ENCODE measurements at places on chromosomes 12 and 14.

DNA sequence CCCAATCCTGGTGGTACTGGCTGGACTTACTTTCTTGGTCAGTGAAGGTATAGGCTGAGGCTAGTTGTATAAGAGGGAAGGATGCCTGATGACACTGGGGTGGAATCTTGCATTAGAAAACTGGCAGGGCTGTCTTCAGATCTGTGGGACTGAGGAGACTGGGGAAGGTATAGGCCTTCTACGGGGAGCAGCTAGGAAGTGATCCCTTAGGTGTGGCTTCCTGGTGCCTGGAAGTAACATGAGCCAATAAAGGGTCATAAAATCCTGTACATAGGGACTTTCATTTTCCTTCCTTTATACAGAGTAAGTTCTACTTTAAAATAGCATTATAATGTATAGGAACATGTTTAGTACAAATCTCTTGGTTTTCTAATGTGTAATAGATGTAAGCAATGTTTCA is 716.8 kb downstream of the LRFN5 start:
- DNase-seq: no peak

DNA sequence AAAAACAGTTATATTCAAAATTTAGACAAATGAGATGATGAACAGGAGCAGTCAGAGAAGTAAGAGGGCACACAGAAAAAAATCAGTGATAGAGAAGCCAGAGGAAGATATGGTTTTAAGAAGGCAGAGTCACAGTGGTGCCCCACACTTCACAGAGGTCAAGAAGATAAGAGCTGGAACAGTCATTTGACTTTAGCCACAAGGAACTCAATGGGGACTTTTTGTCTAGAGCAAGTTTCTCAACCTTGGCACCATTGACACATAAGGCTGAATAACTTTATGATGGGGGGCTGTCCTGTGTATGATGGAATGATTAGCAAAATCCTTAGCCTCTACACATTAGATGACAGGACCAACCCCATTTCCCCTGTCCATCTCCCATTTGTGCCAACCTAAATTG is 172.8 kb upstream of the PLEKHG7 start:
- DNase-seq: no peak

DNA sequence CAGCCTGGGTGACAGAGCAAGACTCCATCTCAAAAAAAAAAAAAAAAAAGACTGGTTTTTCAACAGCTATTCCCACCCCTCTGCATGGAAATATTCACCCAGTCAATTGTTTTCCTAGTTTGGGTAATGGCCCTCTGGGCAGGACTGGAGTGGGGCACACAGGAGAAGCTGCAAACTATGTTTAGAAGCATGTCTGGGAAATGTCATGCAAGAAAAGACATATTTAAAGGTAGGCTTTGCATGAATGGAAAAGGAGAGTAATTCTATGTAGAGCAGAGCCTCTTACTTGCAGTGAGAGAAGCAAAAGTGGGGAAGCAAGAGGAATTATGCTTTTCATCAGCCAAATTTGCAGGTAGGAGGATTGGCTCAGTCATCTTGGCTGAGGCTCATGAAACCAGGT is 276.5 kb upstream of the PLEKHG7 start:
- DNase-seq: no peak

- DNase-seq: peak; percentile 78
These were observed 1401.9 kb upstream of the FLRT2 start for GRCh38 chr14:84128050-84128449.
